ENCODE measurements at places on chromosomes 5 and 9.

DNA sequence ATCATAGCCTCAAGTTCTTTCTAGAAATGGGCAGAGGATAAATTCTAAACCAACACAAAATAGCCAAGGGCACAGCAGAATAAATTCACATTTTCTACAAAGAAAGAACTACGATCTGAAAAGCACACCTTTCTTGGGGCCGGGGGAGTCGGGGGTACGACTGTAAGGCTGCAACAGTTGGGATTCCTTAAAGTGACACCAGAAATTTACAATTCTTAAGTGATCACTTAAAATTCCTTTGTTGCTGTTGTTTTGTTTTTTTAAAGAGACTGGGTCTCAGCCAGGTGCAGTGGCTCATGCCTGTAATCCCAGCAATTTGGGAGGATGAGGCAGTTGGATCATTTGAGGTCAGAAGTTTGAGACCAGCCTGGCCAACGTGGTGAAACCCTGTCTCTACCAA is 95.8 kb downstream of the CDK5RAP2 start:
- no peak for DNase-seq

GRCh38 chr5:90169078-90169477 is 240.5 kb downstream of the CETN3 start:
- no peak for DNase-seq

DNA sequence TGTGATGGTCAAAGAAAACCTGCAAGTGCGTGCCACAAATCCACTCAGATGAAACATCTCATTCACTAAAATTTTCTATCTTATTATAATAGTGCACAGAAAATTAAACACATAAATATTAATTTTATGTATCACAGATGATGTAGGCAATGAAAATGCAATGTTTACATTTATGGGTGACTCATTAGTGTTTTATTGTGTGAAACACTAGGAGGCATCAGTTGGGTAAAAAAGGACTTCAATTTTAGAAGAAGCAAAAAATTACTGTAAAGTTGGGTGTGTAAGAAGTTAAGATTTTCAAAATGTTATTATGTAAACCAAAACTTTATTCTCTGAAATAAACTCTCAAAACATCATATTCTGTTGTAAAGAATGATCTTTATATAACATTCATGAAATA is 4.0 kb downstream of the MEF2C start:
- DNase-seq, result no peak

DNA sequence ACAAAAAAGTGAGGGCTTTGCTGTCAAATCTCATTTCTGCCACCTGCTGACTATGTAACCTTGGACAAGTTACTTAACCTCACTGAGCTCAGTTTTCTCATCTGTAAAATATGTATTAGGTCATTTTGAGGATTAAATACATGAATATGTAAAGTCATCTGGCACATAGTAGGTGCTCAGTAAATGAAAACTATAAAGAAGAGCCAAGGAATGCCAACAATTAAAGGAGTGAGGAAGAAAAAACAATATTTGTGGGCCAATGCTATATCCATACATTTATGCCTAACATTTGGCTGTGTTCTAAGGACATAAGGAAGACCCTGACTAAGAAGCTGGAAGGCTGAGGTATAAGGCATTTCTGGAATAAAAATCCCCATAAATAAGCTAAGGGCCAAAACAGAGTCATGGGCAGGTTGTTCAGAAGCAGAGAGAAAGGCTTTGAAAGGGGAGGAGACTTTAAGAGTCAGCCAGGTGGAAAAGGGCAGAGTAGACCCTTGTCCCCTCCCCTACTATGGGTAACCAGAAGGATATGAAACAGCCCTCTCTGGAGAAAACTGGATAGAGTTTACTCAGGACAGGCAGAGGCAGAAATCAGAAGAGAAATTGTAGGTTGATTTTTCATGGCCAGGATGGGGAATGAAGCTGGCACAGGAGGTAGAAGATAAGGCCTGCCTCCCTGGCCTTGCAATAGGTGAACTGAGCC is 47.6 kb upstream of the SIL1 start:
- no peak for DNase-seq

GRCh38 chr5:142641711-142642110 is 44.2 kb downstream of the FGF1 start:
- DNase-seq, result no peak

All from right renal cortex interstitium (tissue), 3 donors.